ENCODE measurements at places on chromosomes 2 and 18.

- no peak for DNase-seq
Measured at GRCh38 chr2:191646163-191646902, 31.6 kb upstream of the NABP1 start.

DNA sequence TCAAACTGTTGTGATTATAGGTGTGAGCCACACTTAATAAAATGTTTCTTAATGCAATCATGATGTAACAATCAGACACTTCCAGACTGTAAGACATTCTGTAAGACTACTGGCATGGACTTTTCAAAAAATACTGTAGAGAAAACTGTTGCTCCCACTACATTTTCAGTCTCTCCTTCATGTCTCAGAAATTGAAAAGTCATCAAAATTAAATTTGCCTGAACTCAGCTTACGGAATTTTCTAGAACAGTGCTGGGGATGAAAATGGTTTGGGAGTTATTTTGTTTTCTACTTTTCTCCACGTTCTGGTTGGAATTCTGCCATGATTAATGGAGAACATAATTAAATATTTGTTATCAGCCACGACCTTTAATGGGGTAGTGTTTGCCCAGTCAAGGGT, 26.8 kb upstream of the TACR1 start:
- DNase-seq, result no peak

GRCh38 chr2:54740333-54740732, 16.9 kb downstream of the EML6 start:
- no peak for DNase-seq

DNA sequence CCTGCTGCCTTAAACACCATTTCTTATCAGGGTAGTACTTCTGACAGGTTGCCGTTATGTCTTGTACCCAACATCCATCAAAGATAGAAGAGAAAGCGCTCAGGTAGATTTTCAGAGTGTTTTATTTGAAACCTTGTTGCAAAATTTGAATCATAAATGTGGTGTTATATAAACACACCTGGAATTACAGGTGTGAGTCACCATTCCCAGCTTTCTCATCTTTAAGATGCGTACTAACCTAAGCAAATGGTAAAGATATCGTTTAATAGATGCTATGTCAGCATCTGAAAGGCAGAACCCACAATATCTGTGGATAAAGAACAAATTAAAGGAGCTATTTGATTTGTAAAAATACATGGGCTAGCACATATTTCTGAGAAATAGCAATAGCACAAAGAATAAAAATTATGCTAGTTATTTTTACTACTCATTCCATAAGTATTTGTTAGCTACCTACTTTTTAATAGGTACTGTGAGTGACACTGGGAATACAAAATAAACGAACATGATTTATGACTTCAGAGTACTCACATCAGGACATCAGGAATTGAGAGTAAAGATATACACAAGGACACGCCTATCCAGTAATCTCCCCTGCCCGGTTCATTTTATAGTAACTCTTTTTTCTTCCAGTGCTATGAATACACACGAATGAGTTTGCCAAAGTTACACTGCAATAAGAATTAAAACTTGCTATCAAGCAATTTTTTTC, 193.8 kb downstream of the RBM43 start:
- no peak for DNase-seq

DNA sequence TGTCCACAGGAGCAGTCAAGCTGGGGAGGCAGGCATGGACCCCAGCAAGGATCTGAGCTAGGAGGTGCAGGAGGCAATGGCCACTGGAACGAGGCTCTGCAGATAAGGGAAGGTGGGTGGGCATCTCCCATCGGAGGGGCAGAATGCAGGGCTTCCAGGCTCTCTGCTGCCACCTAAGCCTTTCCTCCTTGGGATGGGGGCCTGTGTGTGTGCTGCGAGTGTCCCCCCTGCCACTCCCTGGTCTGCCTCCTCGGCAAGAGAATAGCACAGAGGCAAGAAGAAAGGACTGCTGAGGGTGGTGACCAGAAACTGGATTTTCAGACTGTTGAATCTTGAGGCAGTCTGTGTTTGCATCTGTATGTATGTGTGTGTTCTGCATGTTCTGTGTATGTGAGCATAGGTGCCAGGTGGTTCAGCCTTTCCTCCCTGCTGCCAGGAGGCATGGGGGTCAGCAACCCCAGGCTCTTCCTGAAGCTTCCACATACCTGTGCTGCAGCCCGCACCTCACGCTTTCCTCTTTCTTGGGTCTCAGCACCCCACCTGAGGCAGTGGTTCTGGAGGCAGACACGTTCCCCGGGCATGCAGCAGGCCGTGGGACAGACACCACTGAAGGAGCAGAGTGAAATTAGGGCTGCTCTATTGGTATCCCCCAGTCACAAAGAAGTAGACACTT, 86.7 kb downstream of the EPAS1 start:
- no peak for DNase-seq

- DNase-seq, result no peak
Measured at GRCh38 chr2:224038830-224039079, 331 bp downstream of the SERPINE2 start.

All from stimulated activated CD4-positive, alpha-beta T cell treated with anti-CD3 and anti-CD28 coated beads, Interleukin-4, amount 100 ng/mL, for 1 hour (primary cell).